ENCODE measurements at places on chromosomes 3 and 15. TPM values are rescaled to one million over a fixed set of nuclear protein-coding genes. Genes with fewer than 3 reads are reported as not detected.

DNA sequence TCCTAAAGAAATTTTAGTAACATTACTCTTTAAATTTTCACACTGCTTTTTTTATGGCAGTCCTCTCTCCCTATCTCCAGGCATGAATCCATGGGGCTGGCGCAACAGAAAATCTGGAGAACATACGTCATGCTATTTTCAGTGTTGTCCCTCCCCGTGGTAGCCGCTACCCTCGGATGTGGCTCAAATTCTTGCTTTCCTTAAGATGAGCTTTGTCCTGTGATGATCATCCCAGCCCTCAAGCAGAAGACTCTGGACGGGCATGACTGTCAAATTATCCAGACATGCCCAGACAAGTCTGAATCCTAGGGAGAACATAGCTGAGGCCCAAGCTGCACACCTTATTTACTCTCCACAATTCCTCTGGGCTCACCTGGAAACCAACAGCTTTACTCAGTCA lies 49.1 kb downstream of the FMN1 start:
- no peak for DNase-seq

CCK gene
- total RNA-seq: not detected

IL5RA gene
- total RNA-seq: 0.30 TPM

GRCh38 chr15:83694536-83694935 lies 40.6 kb downstream of the ADAMTSL3 start:
- no peak for DNase-seq

ACTRT3 gene
- 0.40 TPM for total RNA-seq

DNA sequence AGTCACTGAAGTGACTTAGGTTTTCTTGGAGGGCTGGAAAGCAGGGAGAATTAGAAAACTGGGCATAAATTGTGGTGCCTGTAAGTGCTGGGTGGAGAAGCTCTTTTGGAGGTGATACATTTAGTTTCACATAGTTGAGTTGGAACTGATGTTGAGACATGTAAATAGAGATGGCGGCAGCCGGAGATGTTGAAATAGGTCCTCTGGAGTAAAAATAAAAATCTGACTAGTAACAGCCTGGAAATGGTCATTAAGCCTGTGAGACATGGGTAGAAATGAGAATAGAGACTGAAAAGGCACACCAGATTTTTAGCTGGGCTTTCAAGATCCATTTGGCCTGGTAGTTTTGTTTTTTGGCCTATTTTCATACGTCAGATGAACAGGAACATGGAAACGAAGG lies 2.9 kb upstream of the NIT2 start:
- DNase-seq: no peak

SLC28A2 gene
- not detected for total RNA-seq

- DNase-seq: no peak
Measured at GRCh38 chr3:175885231-175885766, 1026.2 kb downstream of the NAALADL2 start.

DNA sequence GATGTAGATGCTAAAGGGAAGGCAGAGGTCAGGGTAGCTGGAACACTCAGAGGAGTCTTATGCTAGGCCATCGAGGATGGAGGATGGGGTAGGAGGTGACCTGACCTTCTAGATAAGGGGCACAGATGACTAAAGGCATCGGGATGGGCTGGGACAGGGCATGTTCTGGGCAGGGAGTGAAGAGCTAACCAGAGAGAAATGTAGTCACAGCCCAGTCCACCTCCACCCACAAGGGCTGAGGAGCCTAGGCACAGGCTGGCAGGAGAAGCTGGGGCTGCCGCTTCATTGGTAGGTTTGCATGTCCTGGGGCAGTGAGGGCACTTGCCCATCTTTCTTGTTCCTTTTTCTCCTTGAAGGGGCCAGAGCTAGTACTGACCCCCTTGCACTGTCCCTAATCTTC lies 12.6 kb downstream of the CLK3 start:
- DNase-seq: no peak

PODXL2 gene
- total RNA-seq: 1.9 TPM

- DNase-seq: no peak
Measured at GRCh38 chr3:48189321-48189720, 1.1 kb upstream of the CDC25A start.

Measured in activated CD4-positive, alpha-beta T cell treated with anti-CD3 and anti-CD28 coated beads for 36 hours (primary cell).